ENCODE measurements at places on chromosomes 2 and 18.

- DNase-seq = no peak
Observed at GRCh38 chr2:233768076-233768475, 8.0 kb downstream of the UGT1A1 start.

DNA sequence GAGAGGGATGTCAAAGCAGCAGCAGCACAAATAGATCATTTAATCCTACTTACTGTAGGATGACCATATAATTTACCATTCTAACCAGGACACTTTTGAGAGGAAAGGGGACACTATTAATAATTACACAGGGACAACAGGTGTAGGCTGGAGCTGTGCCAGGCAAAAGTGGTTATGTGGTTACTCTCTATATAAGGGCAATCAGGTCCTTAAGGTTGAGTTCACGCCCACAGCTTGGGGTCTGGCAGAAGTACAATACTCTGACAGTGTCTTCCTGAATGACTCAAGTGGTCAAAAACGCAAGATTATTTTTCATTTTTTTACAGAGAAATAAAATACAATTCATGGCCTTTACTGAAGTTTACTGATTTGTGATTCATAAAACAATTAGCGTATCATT is 2.8 kb downstream of the PREPL start:
- peak; percentile 82 for DNase-seq

DNA sequence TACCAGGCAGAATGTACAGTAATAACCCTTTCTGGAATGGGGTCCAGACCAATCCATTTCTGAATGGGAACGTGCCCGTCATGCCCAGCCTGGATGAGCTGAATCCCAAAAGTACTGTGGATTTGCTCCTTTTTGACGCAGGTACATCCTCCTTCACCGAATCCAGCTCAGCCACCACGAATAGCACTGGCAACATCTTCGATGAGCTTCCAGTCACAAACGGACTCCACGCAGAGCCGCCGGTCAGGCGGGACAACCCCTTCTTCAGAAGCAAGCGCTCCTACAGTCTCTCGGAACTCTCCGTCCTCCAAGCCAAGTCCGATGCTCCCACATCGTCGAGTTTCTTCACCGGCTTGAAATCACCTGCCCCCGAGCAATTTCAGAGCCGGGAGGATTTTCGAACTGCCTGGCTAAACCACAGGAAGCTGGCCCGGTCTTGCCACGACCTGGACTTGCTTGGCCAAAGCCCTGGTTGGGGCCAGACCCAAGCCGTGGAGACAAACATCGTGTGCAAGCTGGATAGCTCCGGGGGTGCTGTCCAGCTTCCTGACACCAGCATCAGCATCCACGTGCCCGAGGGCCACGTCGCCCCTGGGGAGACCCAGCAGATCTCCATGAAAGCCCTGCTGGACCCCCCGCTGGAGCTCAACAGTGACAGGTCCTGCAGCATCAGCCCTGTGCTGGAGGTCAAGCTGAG is 89.6 kb downstream of the SH3BP4 start:
- no peak for DNase-seq

GRCh38 chr2:26519396-26520147 is 41.6 kb upstream of the OTOF start:
- DNase-seq = no peak

DNA sequence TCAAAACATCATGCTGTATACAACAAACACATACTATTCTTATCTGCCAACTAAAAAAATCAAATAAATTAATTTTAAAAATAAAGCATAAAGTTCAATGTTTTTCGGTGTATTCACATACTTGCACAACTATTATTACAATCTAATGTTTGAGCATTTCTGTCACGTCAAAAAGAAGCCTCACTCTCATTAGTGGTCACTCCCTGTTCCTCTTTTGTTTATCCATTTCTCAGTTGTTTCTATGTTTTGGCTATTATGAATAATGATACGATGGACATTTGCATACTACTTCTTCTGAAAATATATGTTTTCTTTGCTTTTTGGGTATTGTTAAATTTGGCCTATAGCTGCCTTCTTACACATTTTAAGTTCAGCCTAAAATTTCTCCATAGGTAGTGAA is 773.0 kb upstream of the HS6ST1 start:
- no peak for DNase-seq

GRCh38 chr18:45723567-45724355 is at the start of gene SLC14A1:
SLC14A1 (plus strand) TSS chr18:45724181; CDS start chr18:45730321, 6,140 bp downstream.
- DNase-seq = no peak

GRCh38 chr2:188517549-188518215 is 226.0 kb downstream of the GULP1 start:
- no peak for DNase-seq

DNA sequence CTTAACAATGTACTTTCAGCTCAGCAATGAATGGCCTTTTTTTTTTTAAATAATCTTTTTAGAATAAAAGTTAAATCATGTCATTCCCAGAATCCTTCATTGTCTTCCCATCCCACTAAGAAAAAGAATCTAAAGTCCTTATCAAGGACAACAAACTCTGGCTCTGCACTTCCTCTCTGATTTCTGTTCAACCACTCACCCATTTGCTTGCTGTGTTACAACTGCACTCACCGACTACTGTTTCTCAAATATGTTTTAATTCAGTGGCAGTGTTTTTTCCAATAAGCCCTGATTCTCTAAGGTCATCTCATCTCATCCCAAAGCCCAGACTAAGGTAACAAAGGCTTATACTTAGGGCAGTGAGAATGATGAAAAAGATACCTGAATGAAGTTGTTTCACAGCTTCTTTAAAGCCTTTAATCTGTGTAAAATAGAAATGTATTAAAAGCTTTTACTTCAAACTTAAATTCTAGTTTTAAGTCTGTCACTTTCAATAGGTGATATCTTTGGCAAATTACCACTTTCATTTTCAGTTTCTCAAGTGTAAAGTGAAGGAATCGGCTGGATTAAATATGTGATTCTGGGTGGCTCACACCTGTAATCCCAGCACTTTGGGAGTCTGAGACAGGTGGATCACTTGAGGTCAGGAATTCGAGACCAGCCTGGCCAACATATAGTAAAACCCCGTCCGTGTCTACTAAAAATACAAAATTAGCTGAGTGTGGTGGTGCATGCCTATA is 87.6 kb downstream of the RBBP8 start:
- DNase-seq = no peak

DNA sequence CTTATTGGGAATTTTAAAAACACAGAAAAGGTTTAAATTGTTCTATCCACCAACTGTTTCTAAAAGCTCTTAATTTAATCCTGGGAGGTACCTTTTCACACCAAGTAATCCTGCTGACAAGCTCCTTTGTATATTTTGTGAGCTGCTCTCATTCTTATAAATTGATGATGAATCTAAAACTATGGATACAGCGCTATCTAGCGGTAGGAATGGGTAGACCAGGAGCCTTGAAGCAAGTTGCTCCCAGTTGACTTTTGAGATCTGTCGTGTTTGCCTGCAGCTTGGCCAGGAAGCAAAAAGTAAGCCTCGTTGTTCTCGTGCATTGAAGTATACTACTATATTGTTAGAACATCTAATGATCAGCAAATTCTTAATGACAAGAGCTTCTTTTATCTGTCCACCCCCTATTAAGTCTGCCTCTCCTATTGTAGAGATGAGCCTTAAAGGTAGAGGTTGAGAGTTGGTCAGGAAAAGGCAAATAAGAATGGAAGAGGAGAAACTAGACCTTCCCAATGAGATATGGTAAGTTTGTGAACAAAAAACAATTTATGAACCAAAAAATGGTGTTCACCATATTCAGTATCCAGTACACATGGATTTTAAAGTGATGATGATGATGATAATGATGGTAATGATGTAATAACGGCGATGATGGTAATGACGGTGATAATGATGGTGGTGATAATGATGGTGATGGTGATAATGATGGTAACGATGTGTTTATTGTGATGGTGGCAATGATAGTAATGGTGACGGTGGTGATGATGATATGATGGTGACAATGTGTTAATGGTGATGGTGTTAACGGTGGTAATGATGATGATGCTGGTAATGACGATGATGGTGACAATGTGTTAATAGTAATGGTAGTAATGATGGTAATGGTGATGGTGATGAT is 212.1 kb upstream of the NCKAP5 start:
- DNase-seq = peak; percentile 82

DNA sequence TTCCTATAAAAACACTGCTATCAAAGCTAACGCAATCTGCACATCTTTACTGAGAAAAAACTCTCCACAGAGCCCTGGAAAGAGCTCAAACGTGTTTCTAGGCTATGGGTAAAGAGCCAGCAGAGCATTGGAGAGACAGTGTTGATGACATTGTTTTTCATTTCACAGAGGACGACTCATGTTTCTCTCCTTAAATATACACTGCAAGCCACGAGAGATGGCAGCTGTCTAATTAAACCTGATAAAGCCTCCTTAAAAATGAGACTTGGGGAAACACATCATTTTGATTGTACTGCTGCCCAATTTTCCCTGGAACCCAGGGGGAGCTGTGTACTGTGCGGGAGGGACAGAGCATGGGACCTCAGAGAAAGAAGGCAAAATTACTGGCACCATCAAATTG is 294.3 kb upstream of the SETBP1 start:
- DNase-seq = no peak

GRCh38 chr2:151395509-151396374 is 14.0 kb upstream of the RIF1 start:
- DNase-seq = no peak

DNA sequence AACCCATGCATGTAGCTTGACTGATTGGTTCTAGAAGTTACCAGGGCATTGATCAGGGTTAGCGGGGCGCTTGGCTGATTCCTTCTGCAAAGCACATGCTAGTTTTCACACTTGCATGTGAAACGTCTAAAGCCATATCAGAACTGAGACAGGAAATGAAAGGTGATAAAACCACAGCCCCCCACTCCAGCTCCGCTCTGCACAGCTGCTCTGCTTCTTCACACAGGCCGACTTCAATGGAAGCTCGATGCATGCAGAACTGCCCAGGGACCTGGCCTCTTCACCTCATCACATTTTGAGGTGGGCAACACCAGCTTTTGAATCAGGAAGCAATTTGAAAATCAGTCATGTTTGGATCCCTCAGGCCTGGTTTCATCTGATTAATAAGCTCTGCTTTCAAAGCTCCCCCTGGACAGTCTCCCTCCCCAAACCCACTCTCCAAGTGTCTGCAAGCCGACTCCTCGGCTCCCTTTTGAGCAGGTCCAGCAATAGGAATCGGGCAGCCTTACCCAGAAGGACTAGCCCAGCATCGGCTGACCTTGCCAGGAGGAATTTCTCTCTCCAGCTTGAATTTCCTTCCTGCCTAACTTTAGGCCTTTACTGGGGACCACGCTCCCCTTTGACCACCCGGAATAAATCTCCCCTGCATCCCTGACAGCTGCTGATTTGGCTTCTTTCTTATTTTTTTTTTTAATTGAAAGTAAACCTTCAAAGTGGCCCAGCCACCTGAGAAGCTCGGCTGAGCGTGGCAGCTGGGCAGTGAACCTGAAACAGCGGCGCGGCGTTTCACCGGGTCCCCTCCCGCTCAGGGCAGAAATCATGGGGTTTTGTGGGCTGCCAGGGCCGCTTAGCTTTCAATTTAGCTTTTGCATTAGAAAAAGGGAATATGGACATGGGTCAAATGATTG is 31.7 kb downstream of the HRH4 start:
- DNase-seq = no peak

DNA sequence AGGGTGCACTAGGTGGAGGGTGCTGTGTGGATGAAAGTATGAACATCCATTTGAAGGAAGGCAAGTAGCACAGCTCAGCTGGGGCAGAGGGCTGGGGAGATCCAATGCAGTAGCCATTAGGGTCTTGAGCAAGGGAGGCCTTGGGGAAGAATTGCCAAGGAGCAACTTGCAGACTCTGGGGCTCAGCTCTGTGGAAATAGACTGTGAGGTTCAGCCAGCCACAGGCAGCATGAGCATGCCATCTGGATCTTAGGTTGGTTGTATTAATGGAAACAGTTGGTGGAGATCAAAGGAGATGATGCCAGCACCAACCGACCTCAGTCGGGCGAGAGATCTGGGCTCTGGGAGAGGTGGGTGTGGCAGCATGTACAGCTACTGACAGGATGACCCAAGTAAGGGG is 5.6 kb downstream of the ZAP70 start:
- DNase-seq = no peak

DNA sequence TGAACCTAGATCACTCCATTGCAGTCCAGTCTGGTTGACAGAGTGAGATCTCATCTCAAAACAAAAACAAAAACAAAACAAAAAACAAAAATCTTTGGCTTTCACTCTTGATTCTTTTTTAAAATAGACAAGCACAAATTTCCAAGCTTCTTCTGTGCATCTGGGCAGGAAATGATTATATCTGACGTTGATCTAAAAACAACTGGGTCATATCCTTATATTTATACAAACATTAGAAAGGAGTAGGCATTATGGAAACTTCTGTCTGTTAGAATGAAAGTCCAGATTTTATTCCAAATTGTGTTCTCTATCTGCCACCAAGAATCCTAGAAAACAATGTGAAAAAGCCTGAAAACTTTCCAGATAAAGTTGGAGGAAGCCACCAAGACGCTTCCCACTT is 26.2 kb upstream of the PMAIP1 start:
- DNase-seq = no peak

GRCh38 chr2:117714745-117715417 is 99.6 kb upstream of the DDX18 start:
- DNase-seq = no peak

- no peak for DNase-seq
Observed at GRCh38 chr2:68185541-68186164, 28.0 kb downstream of the PNO1 start.

DNA sequence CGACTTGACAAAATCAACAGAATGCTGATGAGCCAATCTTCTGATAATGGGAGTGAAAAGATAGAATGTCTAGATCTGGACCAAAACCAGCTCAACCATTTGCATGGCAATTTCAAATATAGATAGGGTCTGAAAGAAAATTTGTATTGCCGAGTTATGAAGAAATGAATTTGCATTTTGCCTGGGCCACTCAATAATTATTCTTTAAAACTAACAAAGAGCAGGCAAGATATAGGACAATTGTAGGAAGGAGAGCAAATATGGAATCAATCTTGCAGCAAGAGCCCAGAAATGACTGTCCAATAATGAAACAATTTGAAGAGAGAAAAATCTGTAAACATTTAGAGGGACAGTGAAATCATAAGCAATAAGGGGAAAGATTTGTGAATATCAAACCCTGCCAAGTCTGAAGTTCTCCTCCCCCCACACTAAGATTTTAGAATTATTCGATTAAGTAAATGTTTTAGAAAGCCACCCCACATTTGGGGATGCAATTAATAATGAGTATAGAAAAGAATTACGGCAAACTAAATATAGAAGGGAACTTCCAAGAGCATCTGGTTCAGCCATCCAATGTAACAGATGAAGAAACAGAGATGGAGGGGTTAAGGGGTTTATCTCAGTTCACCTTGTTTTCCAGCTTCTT is 377.4 kb downstream of the SETBP1 start:
- no peak for DNase-seq

DNA sequence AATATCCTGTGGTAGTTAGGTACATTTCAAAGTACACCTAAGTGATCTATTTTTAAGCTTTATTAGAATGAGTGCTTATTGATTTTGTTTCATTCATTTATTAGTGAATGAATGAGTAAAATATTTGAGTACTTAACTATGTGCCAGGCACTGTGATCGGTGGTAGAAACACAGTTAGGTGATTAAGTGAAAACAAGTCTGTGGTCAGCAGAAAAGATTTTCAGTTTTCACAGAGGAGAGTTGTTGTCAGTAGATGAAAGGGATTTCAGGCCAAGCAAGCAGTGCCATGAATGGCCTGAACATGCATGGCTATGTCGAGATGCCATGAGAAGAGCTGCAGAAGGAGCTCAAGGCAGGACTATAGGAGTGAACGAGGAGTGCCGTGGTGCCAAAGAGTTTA is 85.9 kb downstream of the SPTBN1 start:
- no peak for DNase-seq

- DNase-seq = no peak
Observed at GRCh38 chr18:10033016-10033399, 119.2 kb downstream of the VAPA start.
